Astrocyte (in vitro differentiated cells and primary cell): ENCODE measurements at places on chromosomes 11 and 22. TPM values are rescaled to one million over a fixed set of nuclear protein-coding genes. Genes with fewer than 3 reads are reported as not detected.

The SBF2 gene
- 43.7 and 50.0 TPM in 2 replicates for total RNA-seq

- peak; percentile 43 for DNase-seq
Measured at GRCh38 chr11:130020323-130020722, 17.7 kb upstream of the PRDM10 start.

- no peak for DNase-seq
Measured at GRCh38 chr22:45554040-45554406, 51.3 kb downstream of the FBLN1 start.

GRCh38 chr11:110737593-110737992, 25.4 kb upstream of the ARHGAP20 start:
- DNase-seq: no peak

The BLID gene
- total RNA-seq: 1.1 and 1.2 TPM in 2 replicates

- DNase-seq: no peak
Measured at GRCh38 chr11:76810151-76810853, 27.1 kb downstream of the TSKU start.

The NXPE1 gene
- total RNA-seq: not detected in 2 replicates

The ELMOD1 gene
- 0.34 and 0.52 TPM in 2 replicates for total RNA-seq

DNA sequence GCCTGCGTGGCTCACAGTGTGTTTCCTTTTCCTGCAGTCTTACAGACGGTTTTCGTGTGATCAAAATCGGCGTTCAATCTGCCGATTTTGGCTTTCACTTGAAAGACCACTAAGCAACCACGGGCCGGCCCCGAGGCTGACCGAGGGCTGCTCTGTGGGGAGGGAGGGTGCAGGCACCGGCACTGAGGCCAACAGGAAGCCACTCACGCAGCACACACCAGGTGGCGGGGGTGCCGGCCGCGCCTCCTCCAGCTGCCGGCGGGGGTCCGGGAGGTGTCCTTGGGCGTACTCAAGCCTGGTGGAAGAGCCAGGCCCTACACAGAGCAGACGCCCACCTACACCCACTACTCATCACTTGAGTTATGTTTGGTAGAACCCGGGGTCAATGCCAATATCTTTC, 14.3 kb downstream of the TOLLIP start:
- DNase-seq: no peak

The NAALADL1 gene
- not detected in 2 replicates for total RNA-seq

DNA sequence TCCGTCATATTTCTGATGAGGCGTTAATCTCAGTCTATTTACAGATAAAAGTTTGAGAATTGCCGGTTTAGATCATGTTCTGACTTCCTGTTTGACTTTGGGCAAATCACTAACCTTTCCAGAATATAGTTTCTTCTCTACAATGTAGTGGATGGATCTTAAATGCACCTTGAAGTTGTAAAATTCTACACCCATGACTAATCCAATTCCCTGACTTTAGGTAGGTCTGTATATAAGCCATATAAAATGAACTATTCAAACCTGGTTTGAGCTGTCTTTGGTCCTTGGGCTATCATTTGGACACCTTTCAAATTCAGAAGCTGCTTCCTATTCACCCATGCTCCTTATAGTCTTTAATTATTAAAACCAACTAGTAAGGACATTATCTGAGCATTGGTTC, 52.2 kb upstream of the BLID start:
- DNase-seq: no peak

The LIF gene
- total RNA-seq: 63.3 and 100 TPM in 2 replicates

DNA sequence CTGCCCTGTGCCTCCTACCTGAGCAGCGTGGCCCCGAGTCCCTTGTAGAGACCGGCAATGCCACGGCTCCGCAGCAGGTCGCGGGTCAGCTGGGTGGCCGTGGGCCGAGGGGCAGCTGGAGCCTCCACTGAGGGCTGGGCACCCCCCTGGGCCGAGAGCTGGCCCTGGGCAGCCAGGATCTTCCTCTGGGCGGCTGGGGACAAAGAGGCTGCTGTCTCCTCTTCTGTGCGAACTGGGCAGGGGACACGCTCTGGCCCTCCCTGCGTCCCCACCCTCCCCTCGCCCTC, 2.6 kb upstream of the CEND1 start:
- no peak for DNase-seq

- DNase-seq: no peak
Measured at GRCh38 chr11:117914991-117915618, 14.1 kb downstream of the TMPRSS13 start.

GRCh38 chr11:86743223-86744118, 56.9 kb upstream of the PRSS23 start:
- peak; percentile 99 for DNase-seq

GRCh38 chr11:35914816-35915215, 29.0 kb upstream of the LDLRAD3 start:
- DNase-seq: no peak

The RRAS2 gene
- total RNA-seq: 120 and 150 TPM in 2 replicates

The YPEL1 gene
- 0.82 and 0.86 TPM in 2 replicates for total RNA-seq

DNA sequence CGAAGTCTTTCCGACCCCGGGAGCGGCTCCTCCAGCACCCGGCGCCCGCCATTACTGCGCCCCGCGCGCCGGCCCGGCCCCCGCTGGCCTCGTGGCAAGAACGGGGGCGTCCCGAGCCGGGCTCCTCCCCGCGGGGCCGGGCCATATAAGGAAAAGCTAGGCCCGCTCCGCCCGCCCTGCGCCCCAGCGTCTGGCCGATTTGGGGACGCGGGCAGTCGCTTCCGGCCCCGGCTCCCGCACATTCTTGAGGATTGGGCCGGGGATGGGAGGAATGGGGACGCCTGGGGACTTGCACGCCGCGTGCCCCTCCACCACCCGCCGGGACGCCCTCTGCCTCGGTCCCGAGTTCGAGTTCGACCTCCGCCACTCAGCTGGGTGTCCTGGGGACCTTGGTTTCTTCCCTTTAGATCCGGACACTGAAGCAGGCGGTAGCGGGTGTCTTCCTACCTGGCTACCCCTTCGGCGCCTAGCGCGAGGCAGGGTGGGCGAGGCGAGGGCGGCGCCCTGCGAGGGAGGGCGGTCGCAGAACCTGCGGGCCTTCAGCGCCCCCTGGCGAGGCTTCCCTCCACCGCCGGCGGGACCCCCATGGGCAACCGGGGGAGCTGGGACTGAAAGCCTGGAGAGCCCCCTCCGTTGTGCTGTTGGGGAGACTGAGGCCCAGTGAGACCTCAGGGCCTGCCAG, 3.8 kb downstream of the SMTN start:
- DNase-seq: peak; percentile 64

DNA sequence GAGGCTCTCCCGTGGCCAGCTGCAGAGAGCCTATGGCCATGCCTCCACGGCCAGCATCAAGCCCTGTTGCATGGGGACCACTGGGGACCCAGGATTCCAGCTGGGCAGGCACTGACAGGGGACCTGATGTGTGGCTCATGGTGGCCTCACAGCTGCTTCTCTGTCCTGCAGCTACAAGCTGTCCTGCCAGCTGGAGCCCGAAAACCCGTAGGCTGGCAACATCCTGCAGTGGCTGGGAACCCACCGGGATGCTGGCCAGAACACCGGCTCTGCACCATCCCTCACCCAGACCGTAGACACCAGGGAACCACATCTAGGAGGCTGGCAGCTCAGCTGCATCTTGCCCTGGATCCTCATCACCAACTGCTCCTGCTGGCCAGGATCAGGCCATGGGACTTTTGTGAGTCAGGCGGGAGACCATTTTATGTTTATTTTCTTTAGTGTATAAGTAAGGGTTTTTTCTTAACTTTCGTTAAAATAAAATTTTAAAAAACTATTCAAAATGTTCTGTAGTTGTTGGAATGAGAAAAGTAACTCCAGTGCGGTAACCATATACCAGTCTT, 7.9 kb downstream of the RGL4 start:
- no peak for DNase-seq

DNA sequence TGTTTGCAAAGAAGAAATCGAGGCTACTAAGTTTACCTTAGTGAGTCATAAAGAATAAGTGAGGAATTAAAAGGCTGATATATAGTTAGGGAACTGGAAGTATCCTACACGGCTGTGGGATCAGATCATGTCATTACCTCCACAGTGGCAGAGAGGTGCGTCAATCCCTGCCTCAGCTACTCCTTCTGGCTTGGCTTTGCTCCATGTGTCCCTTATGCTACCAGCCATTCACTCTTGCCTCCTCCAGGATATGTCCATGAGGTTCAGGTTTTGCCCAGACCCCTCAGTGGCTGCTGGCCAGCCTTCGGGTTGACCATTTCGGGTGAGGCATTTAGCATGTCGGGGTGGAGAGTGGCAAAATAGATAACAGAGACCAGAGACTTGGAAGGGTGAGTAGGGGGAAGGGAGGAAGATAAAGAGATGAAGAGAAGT, 153.4 kb downstream of the LDLRAD3 start:
- no peak for DNase-seq

- DNase-seq: no peak
Measured at GRCh38 chr11:43243927-43244326, 67.9 kb upstream of the API5 start.

DNA sequence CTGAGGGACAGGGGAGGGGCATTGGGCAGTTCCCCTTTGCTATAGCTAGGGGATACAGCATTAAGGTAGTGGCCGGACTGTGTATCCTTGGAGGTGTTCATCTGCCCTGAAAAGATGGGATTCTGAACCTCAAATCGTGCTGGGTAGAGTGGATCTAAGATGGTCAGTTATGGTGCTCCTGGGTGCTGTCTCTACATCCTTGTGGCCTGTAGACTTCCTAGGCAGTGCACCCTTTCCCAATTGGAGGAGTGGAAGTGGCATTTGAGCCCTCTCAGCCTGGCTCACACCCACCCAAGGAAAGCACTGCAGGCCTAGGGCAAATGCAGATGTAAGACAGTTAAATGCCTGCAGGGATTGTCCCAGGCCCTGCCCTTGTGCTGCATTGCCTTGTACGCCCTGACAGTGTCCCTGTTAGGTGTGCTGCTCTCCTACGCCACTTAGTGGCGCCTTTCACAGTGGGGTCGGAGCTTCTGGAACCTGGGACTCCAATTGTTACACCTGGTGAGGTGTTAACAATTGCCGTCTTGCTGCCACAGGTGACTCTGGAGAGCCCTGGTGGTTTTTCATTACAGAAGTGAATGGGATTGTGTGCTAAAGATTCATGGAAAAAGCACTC, 35.0 kb downstream of the PPFIBP2 start:
- no peak for DNase-seq

The TRIM64C gene
- not detected in 2 replicates for total RNA-seq

GRCh38 chr11:69439651-69440464, 41.6 kb upstream of the LINC01488 start:
- DNase-seq: no peak

- peak; percentile 39 for DNase-seq
Measured at GRCh38 chr11:102252339-102252891, 64.9 kb upstream of the BIRC3 start.

- DNase-seq: no peak
Measured at GRCh38 chr11:1912289-1912878, 7.1 kb upstream of the TNNT3 start.

The SH3BP1 gene
- total RNA-seq: 26.5 and 31.6 TPM in 2 replicates

- DNase-seq: peak; percentile 0
Measured at GRCh38 chr22:17368554-17369438, 464 bp upstream of the CECR2 start.

The OR8B2 gene
- not detected in 2 replicates for total RNA-seq

GRCh38 chr22:39150848-39151215, 1.6 kb downstream of the CBX7 start:
- no peak for DNase-seq

GRCh38 chr11:9040410-9040809, 36.6 kb upstream of the NRIP3 start:
- no peak for DNase-seq

DNA sequence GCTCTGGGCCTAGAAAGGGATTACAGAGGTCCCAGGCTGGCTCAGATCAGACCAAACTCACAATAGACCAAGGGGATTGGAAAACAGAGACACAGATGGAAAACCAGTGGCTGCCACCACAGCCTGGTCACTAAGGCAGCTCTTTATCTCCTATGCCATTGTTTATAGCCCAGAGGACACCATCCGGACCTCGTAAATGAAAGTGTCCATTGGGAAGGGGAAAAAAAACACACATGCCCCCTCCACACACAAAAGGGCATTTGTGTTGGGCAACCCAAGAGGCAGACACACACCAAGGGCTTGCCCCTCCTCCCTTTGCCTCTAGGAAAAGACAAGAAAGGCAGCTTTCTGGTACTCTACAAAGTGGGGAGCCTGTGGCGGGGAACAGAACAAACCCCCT, 85.9 kb downstream of the GAB2 start:
- no peak for DNase-seq

DNA sequence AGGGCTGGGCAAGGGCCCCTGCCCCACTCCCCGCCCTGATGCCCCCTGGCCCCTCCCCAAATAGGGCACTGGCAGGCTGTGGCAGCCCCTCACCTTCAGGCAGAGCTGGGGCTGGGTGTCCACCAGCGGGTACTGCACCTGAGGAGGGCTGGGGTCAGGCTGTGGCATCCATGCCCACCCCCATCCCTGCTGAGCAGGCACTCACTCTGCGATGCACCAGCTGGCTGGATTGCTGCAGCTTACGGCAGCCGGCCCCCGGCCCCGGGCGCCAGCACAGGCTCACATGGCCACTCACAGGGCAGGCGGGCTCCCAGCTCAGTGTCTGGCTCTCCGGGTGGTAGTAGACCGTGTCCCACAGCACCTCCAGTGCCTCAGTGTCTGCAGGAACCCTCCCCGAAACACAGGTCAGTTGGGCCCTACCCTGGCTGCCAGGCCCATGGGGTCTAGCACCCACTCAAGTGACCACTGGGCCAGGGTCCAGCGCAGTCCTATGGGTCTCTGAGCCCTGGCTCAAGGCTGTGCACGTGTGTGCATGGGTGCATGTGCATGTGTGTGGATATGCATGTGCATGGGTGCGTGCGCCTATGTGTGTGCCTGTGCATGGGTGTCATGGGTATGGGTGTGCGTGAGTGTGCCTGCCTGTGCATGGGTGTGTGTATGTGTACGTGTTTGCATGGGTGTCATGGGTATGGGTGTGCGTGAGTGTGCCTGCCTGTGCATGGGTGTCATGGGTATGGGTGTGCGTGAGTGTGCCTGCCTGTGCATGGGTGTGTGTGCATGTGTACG, 14.4 kb downstream of the IL17REL start:
- no peak for DNase-seq

The C11orf58 gene
- total RNA-seq: 159 and 162 TPM in 2 replicates

The PCNX3 gene
- 45.6 and 51.2 TPM in 2 replicates for total RNA-seq

- peak; percentile 64 for DNase-seq
Measured at GRCh38 chr22:27317971-27318428, 483.6 kb downstream of the MN1 start.

The C11orf87 gene
- 0.07 TPM in 1 of 2 replicates, not detected in the other for total RNA-seq

- DNase-seq: peak; percentile 35
Measured at GRCh38 chr11:80307676-80308075, 866.8 kb upstream of the TENM4 start.

GRCh38 chr22:49966774-49967705, 6.5 kb downstream of the PIM3 start:
- DNase-seq: no peak
